Inflammatory macrophage treated with lipopolysaccharide for 4 hours (primary cell): ENCODE measurements at places on chromosomes 7 and 10.

GRCh38 chr10:131058799-131059198 is 252.7 kb downstream of the TCERG1L start:
- no peak for DNase-seq

GRCh38 chr10:2899246-2899951 is 167.9 kb upstream of the PFKP start:
- no peak for DNase-seq

GRCh38 chr7:7652798-7653540 is 12.4 kb downstream of the UMAD1 start:
- DNase-seq, result no peak

- DNase-seq, result peak; percentile 28
Measured at GRCh38 chr7:50653126-50653864, 88.1 kb upstream of the DDC start.

GRCh38 chr10:96719850-96720421 is 378 bp downstream of the PIK3AP1 start:
- peak; percentile 90 for DNase-seq

- peak; percentile 18 for DNase-seq
Measured at GRCh38 chr10:24869354-24870015, 82.9 kb downstream of the PRTFDC1 start.

GRCh38 chr10:84540022-84540616 is 211.7 kb downstream of the CCSER2 start:
- no peak for DNase-seq

- DNase-seq, result no peak
Measured at GRCh38 chr10:37489658-37490003, 364.2 kb downstream of the ANKRD30A start.

- DNase-seq, result no peak
Measured at GRCh38 chr10:95496246-95496911, 64.8 kb downstream of the SORBS1 start.

DNA sequence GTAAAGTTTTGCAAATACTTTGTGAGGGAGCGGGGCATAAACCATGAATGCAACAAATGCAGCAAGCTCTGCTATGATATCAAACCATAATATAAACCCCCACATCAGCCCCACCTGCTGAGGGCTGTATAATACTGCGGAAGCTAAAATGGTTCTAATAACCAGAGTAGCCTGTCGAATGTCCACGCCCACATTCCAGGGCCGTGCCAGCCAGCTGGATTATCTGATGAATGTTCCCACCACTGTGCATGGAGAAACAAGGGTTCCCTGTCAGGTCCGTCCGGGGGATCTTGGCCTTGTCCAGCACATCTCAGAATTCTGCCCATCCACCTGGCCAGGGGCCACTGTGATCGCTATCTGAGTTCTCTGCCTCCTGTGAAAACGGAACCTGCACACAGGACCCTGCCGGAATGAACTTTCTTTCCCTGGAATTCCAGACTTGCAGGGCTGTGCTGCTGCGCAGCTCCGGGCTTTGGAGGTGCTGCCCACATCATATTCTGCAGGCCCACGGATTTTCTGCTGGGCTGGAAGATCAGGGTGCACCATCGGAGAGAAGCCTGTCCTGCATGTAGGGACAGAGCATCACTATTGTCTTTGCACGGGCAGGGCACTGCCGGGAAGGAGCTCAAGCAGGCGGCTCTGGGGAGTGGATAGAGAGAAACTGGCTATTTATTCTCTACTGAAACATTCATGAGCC is 77.0 kb upstream of the GNA12 start:
- no peak for DNase-seq

GRCh38 chr10:131880016-131880590 is 20.7 kb upstream of the PPP2R2D start:
- no peak for DNase-seq

GRCh38 chr10:84948644-84949043 is 620.3 kb downstream of the CCSER2 start:
- no peak for DNase-seq

- DNase-seq, result no peak
Measured at GRCh38 chr7:2982401-2982800, 61.3 kb downstream of the CARD11 start.

GRCh38 chr10:121788717-121789116 is 139.1 kb downstream of the ATE1 start:
- no peak for DNase-seq

DNA sequence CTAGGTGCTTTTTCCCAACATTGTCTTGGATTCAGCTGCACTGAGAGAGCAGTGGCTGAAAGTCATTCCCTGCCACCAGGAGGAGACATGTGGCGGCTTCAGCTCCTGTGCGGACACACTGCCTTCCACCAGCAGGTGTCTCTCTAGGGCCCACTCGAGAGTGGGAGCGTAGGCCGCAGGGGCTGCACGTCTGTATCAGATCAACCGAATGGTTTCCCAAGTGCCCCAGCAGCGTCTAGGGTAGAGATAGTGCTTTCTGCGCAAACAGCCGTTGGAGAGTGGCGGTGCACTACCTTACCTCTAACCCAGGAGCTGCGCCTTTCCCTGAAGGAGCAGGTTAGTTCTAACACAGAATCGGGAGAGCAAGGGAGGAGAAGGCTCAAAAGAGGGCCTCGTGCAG is 31.7 kb downstream of the PAPOLB start:
- DNase-seq, result peak; percentile 54

GRCh38 chr7:111103678-111104274 is 12.8 kb downstream of the LRRN3 start:
- peak; percentile 36 for DNase-seq

- no peak for DNase-seq
Measured at GRCh38 chr7:51640841-51641240, 324.2 kb upstream of the COBL start.

DNA sequence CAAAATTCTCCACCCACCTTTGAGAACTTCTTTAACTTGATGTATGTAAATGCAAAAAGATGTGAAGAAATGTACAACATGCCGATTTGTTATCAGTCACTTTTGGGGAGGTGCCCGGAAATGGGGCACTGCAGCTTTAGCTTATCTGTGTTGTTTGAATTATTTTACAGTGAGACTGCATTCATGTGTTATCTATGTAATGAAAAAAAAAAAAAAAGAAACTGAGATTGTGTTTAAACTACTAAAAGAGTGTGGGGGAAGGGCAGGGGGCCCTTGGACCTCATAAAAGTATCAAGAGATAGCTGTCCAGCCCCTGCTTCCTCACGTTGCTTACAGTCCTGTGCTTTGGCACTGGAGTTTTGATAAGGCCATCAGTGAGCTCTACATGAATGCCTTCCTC is 259.4 kb downstream of the STK31 start:
- no peak for DNase-seq

GRCh38 chr7:26279405-26279804 is 12.3 kb upstream of the SNX10 start:
- peak; percentile 82 for DNase-seq

GRCh38 chr10:33493978-33494377 is 159.5 kb upstream of the NRP1 start:
- DNase-seq, result no peak

GRCh38 chr7:85023066-85023712 is 163.7 kb downstream of the SEMA3D start:
- peak; percentile 46 for DNase-seq

- DNase-seq, result no peak
Measured at GRCh38 chr10:132300582-132300981, 7.2 kb downstream of the STK32C start.

DNA sequence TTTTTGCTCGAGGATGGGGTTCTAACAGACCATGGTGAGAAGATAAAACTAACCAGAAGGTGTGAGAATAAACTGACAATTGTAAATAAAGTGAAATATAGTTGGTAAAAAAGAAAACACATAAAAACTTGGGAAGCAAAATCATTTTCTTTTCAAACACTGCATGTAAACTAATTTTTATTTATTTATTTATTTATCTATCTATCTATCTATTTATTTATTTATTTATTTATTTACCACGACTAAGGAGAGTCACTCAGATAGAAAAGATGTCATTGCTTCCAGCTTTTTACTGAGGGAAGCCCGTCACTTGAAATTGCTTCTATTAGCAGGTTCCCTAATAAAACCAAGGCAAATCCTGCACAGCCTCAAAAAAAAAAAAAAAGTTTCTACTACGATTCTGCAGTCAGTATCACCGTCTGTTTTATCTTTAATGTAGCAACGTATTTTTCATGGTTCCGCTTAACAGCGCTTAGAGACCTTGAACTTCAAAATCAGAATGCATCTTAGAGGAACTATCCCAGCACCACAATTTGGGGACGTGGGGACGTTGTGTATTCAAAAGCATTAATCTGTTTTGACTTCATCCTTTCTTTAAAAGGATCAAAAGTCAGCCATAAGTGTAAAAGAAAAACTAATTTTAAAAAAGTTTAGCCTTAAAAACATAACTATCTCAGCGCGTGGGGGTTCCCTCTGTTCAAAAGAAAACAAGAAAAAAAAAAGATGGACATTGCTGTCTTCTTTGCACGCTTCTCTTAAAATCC is 33.3 kb upstream of the EBLN1 start:
- peak; percentile 46 for DNase-seq

- DNase-seq, result no peak
Measured at GRCh38 chr10:112214298-112214926, 30.8 kb upstream of the GPAM start.

DNA sequence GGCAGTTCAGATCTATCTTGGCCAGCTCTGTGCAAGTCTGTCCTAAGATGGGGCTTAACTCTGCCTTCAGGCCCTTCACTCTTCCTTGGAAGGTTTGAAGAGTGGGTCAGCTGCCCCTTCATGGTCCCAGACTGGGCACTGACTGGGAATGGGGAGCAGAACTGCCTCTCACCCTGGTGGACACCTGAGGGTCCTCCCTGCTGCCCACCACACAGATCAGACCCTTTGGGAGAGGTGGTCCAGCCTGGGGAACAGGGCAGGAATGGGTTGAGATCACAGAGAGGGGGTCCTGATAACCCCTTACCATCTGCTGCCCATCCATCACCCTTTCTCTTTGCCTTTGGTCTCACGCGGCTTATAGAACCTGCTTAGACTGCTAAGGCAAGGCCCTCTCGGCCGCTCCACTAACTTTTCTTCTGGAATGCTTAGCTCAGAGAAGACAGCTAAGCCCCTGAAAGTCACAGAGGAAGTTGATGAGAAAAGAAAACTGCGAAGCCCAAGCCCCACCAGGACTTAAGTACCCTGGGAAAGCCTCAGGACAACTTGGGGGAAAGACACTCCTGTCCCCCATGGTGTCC is 402 bp upstream of the CDHR1 start:
- DNase-seq, result no peak

- DNase-seq, result peak; percentile 18
Measured at GRCh38 chr7:158782761-158783401, 46.4 kb downstream of the ESYT2 start.

GRCh38 chr10:116905845-116906210 is 56.5 kb downstream of the ENO4 start:
- DNase-seq, result no peak

- no peak for DNase-seq
Measured at GRCh38 chr7:372932-373791, 83.2 kb downstream of the FOXL3 start.

GRCh38 chr7:55207436-55208125 is 157.6 kb upstream of the LANCL2 start:
- DNase-seq, result no peak

DNA sequence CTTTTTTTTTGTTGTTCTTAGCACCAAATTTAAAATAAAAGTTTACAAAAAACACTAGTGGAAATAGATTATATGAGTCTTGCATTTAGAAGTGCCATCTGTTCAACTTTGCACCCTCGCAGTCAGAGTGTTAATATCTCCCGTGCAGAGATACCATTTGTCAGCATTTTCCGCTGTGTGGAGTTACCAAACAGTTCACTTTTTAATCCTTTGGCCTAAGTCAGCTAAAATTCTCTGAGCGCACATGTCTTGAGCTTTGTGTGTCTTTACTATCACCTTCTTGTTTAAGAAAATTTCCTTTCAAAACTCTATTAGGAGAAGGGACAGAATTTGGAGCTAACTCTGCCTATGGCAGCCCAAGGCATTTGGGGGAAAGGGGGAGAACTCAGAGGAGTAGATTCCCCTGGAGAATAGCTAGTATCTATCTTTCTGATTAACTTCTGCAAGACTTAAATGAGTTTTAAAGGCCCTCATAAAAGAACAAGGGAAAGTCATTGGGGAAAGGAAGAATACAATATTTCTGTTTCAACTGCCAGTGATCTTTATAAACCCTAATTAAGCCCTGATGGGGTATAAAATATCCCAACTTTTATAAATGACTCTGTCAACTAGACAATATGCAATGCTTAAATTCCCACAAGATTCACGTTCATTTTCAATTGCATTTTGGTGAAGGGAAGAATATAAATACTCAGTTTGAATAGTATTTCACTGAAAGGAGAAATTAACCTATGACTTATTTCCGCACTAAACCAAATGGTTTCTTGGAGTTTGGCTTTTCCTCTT is 114.9 kb upstream of the RAB11FIP2 start:
- no peak for DNase-seq

GRCh38 chr10:92342796-92343195 is 51.8 kb downstream of the MARCHF5 start:
- no peak for DNase-seq
